ENCODE measurements at places on chromosomes 5 and 9. TPM values are rescaled to one million over a fixed set of nuclear protein-coding genes. Genes with fewer than 3 reads are reported as not detected.
A peak's percentile ranks its signal among the peaks of the same experiment; 100 is the strongest.

GRCh38 chr5:88886746-88887341, 3.9 kb upstream of the MEF2C start:
- H3K36me3 ChIP-seq, result no peaks in the 10 kb centered on the region
- DNase-seq, result no peak

DNA sequence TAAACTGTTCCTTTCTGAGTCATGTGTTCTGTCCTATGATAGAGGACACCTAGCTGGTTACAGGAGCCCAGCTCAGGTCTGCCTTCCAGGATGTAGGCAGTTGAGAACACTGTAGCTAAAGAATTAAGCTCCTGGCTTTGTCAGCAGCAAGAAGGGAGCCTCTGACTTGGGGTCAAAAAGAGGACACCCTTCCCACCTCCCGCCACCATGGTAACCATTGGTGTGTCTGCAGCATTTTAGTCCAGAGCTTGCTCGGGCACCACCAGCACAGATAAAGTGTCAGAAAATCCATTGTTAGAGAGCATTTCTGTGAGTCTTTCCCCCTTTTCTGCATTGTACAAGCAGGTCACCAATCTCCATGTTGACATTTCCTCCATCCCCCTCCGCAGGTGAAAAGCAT, 181.7 kb downstream of the DOCK8 start:
- peaks cover 5% of the 10 kb centered on the region for H3K36me3 ChIP-seq
- H3K27me3 ChIP-seq, result no peaks in the 10 kb centered on the region
- H3K4me1 ChIP-seq, result no peaks in the 10 kb centered on the region
- no peak overlapping the region for H3K27ac ChIP-seq
- no peak overlapping the region for H3K4me3 ChIP-seq

GRCh38 chr5:4716781-4717180, 423.3 kb upstream of the ADAMTS16 start:
- H3K27ac ChIP-seq, result no peak overlapping the region
- H3K36me3 ChIP-seq, result no peaks in the 10 kb centered on the region
- no peaks in the 10 kb centered on the region for H3K4me1 ChIP-seq
- no peak overlapping the region for H3K4me3 ChIP-seq
- no peak for DNase-seq
- H3K27me3 ChIP-seq, result no peaks in the 10 kb centered on the region

DNA sequence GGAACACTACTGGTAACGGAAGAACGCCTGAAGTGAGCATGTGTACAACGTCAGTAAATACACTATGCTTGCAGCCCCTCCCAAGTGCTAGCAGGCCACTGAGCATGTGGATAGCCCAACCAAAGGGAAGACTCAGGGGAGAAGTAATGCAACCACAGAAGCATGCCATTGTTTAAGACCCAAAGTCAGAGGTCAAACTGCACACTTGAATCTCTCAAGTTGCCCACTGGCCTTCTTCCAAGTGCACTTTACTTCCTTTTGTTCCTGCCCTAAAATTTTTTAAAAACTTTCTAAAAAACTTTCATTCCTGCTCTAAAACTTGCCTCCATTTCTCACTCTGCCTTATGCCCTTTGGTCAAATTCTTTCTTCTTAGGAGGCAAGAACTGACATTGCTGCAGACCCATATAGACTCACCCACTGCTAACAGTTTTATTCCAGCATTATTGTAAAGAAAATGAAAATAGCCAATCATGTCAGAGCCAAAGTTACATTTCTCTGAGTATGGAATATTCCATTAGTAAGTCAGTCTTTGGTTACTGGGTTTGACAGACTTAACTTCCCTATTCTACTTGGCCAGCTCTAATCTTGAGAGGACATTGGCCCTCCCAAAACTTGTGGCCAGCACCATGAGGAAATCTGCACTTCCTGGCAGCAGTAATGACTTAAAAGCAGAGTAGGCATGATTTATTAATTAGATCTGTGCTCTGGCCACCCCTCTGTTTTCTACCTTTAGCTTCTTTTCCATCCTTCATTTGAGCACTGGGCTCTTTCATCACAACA, 76.9 kb downstream of the TSSK1B start:
- H3K4me3 ChIP-seq, result no peak overlapping the region
- DNase-seq, result no peak
- H3K27me3 ChIP-seq, result no peaks in the 10 kb centered on the region
- no peak overlapping the region for H3K27ac ChIP-seq

The CSF1R gene
- total RNA-seq, result 235 TPM

- DNase-seq, result peak; percentile 14
- H3K27ac ChIP-seq, result no peak overlapping the region
- H3K4me1 ChIP-seq, result peaks cover 56% of the 10 kb centered on the region
- H3K27me3 ChIP-seq, result no peaks in the 10 kb centered on the region
Measured at GRCh38 chr9:91937056-91937455, 13.0 kb downstream of the ROR2 start.

DNA sequence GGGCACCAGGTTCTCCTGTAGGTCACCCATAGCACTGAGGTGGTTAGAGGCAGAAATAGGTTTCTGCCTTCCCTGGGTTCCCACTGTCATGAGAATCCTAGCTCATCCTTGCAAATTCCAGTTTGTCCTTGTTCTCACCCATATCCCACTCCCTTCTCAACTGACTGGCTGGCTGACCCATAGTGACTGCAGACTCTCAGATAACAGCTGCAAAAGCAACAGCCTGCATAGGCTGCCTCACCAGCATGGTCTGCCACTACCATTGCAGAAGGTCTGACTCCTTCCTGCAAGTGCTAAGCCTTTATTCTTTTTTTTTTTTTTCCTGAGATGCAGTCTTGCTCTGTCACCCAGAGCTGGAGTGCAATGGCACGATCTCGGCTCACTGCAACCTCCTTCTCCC, 194.0 kb downstream of the SEMA6A start:
- no peaks in the 10 kb centered on the region for H3K36me3 ChIP-seq
- no peaks in the 10 kb centered on the region for H3K27me3 ChIP-seq
- no peak for DNase-seq
- no peaks in the 10 kb centered on the region for H3K4me1 ChIP-seq

- H3K27me3 ChIP-seq, result no peaks in the 10 kb centered on the region
- no peak overlapping the region for H3K4me3 ChIP-seq
- H3K4me1 ChIP-seq, result peaks cover 9% of the 10 kb centered on the region
- H3K27ac ChIP-seq, result no peak overlapping the region
- no peak for DNase-seq
Measured at GRCh38 chr5:54909911-54910870, 75.2 kb downstream of the ESM1 start.

GRCh38 chr5:139903450-139903794, 107.8 kb downstream of the PSD2 start:
- H3K27ac ChIP-seq, result no peak overlapping the region
- H3K36me3 ChIP-seq, result no peaks in the 10 kb centered on the region
- peak overlapping the region; percentile 64 for H3K4me3 ChIP-seq
- no peaks in the 10 kb centered on the region for H3K27me3 ChIP-seq
- H3K4me1 ChIP-seq, result peaks cover 22% of the 10 kb centered on the region

DNA sequence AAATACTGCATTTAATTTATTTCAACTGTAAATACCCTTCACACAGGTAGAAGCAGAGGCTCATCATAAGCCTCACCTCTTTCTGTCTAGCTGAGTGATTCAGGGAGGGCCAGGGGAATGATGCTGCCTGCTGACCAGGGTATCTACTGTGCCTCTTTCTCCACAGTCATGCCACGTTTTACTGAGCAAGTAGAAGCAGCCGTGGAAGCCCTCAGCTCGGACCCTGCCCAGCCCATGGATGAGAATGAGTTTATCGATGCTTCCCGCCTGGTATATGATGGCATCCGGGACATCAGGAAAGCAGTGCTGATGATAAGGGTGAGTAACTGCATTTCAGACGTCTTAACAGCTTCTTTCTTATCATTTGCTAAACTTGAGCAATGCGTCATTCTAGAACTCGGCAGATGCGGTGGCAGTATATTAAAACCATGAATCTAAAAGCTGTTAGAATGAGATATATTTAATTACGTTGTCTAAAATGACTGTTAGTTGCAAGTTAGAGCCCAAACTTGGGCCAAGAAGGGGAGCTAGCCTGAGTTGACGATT, 50.0 kb upstream of the LRRTM2 start:
- no peak overlapping the region for H3K27ac ChIP-seq
- DNase-seq, result no peak
- H3K4me3 ChIP-seq, result no peak overlapping the region
- peaks cover 33% of the 10 kb centered on the region for H3K4me1 ChIP-seq
- H3K27me3 ChIP-seq, result no peaks in the 10 kb centered on the region

The ERCC8 gene
- not detected for total RNA-seq

GRCh38 chr5:11319836-11320580, 559.0 kb upstream of the DAP start:
- H3K27me3 ChIP-seq, result no peaks in the 10 kb centered on the region
- peaks cover 6% of the 10 kb centered on the region for H3K4me1 ChIP-seq
- no peak overlapping the region for H3K4me3 ChIP-seq
- no peak overlapping the region for H3K27ac ChIP-seq

- peaks cover 10% of the 10 kb centered on the region for H3K4me1 ChIP-seq
- H3K36me3 ChIP-seq, result no peaks in the 10 kb centered on the region
- H3K27ac ChIP-seq, result peak overlapping the region; percentile 74
- DNase-seq, result no peak
- no peaks in the 10 kb centered on the region for H3K27me3 ChIP-seq
Measured at GRCh38 chr5:400282-401145, 42.5 kb upstream of the EXOC3 start.

DNA sequence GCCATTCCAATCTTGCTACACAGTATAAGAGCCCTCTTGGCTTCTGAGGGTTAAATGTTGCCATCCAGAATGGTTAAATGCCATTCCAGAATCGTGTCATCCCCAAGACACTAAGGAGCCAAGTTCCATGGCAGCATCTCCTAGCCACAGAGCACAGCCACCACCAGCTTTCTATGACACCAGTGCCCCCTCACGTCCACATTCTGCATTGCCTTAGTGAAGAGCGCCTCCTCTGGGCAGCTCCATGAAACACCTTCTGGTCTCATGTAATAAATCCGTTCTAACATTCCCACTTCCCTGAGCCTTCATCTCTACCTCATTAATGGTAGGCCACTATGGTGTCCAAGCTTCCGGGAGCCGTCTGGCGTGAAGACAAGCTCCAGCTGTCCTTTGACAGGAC, 12.4 kb downstream of the CBY3 start:
- no peak overlapping the region for H3K27ac ChIP-seq
- no peak overlapping the region for H3K4me3 ChIP-seq
- peak; percentile 38 for DNase-seq
- H3K36me3 ChIP-seq, result peaks cover 33% of the 10 kb centered on the region
- H3K27me3 ChIP-seq, result no peaks in the 10 kb centered on the region

GRCh38 chr5:116507051-116507537, 67.5 kb downstream of the SEMA6A start:
- no peaks in the 10 kb centered on the region for H3K27me3 ChIP-seq
- H3K4me3 ChIP-seq, result no peak overlapping the region
- H3K27ac ChIP-seq, result peak overlapping the region; percentile 51
- no peak for DNase-seq

The FAM221B gene
- not detected for total RNA-seq

The SHROOM1 gene
- total RNA-seq, result 264 TPM

The PAEP gene
- total RNA-seq, result not detected

GRCh38 chr5:102921341-102922044, 166.4 kb downstream of the PAM start:
- H3K36me3 ChIP-seq, result no peaks in the 10 kb centered on the region
- no peak for DNase-seq
- no peaks in the 10 kb centered on the region for H3K27me3 ChIP-seq
- H3K4me1 ChIP-seq, result no peaks in the 10 kb centered on the region
- H3K27ac ChIP-seq, result no peak overlapping the region

DNA sequence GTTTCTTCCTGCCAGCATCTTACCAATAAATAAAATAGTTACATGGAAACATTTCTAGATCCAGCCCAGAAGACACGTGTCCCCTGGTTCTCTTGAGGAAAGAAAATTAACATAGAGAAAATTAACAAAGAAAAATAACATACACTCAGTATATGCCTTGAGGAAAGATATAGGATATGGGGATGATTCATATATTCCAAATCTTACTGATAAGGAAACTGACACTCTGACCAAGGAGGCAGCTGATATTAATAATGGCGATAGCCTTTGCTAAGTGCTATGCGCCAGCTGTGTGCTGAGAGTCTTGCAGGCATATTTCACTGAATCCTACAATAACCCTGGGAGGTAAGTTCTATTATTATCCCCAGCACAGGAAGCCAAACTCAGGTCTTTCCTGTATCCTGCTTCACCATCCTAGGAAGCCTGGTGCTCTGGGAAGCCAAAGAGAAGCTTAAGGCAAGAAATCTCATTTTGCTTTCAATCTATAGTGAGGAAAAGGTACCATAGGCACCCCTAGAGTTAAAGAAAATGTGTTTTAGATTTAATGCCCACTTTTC, 302.7 kb upstream of the NREP start:
- no peaks in the 10 kb centered on the region for H3K36me3 ChIP-seq
- no peaks in the 10 kb centered on the region for H3K4me1 ChIP-seq
- H3K27me3 ChIP-seq, result no peaks in the 10 kb centered on the region
- no peak overlapping the region for H3K4me3 ChIP-seq
- no peak for DNase-seq
- no peak overlapping the region for H3K27ac ChIP-seq

GRCh38 chr5:159065135-159065534, 34.6 kb downstream of the EBF1 start:
- no peaks in the 10 kb centered on the region for H3K36me3 ChIP-seq
- DNase-seq, result no peak
- no peaks in the 10 kb centered on the region for H3K4me1 ChIP-seq

The PLPPR1 gene
- not detected for total RNA-seq

- no peaks in the 10 kb centered on the region for H3K27me3 ChIP-seq
- no peak overlapping the region for H3K27ac ChIP-seq
- no peak for DNase-seq
- H3K4me3 ChIP-seq, result no peak overlapping the region
- H3K4me1 ChIP-seq, result peaks cover 10% of the 10 kb centered on the region
- no peaks in the 10 kb centered on the region for H3K36me3 ChIP-seq
Measured at GRCh38 chr9:27485158-27485557, 38.9 kb upstream of the IFNK start.

DNA sequence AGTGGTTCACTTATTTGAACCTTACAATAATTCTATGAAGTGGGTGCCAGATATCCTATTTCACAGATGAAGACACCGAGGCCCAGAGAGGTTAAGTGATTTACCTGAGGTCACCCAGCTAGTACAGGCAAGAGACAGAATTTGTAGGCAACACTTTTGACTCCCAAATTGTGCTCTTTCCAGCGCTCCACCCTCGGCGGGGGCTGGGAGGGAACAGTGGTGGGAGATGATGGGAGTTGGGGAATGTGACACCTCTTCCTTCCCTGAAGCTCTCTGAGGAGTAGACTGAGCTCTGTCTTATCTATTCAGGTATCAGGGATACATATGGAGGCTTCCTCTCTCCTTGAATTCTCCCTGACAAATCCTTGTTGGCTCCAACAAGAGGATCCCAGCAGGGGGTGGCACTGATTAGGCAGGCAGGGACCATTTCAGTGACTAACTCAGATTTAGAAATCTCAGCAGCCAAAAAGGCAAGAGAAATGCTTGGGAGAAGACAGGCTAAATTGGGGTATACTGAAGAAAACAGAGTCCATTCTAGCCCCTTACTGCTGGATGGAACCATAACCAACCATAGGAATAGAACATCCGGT, 95.8 kb upstream of the PANK3 start:
- H3K4me3 ChIP-seq, result no peak overlapping the region
- no peaks in the 10 kb centered on the region for H3K4me1 ChIP-seq
- no peak for DNase-seq
- no peak overlapping the region for H3K27ac ChIP-seq
- H3K27me3 ChIP-seq, result no peaks in the 10 kb centered on the region
